Keratinocyte (primary cell): ENCODE measurements at places on chromosomes 13 and 19. TPM values are rescaled to one million over a fixed set of nuclear protein-coding genes. Genes with fewer than 3 reads are reported as not detected.

The CGB5 gene
- 0.20 to 0.24 TPM (median 0.21 TPM) in 3 replicates for polyA plus RNA-seq

The ZNF880 gene
- 18.7 to 23.9 TPM (median 19.6 TPM) in 3 replicates for polyA plus RNA-seq

The MISP3 gene
- polyA plus RNA-seq: 0.79 to 1.2 TPM (median 0.96 TPM) in 3 replicates

The ERF gene
- 75.4 to 87.4 TPM (median 83.5 TPM) in 3 replicates for polyA plus RNA-seq

The NECTIN2 gene
- polyA plus RNA-seq: 26.8 to 38.9 TPM (median 29.8 TPM) in 3 replicates

DNA sequence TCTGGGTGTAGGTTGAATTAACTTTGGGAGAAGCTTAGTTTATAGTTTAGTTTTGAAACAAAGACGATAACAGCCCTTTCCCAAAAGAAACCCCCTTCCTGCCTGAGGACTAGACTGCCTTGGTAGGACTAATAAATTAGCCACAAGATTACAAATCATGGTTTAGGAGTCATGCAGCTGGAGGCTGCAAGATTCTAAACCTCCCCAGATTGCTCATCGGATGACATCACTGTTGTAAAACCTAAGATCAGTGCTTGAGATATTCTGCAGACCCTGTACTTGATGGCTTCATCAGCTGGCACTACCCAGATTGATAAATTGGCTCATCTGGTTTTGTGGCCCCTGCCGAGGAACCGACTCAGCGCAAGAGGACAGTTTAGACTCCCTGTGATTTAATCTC lies 35.9 kb upstream of the MPHOSPH8 start:
- no peaks in the 10 kb centered on the region for H3K36me3 ChIP-seq
- no peak overlapping the region for H3K27ac ChIP-seq
- peaks cover 6% of the 10 kb centered on the region for H3K4me1 ChIP-seq
- no peak for DNase-seq

DNA sequence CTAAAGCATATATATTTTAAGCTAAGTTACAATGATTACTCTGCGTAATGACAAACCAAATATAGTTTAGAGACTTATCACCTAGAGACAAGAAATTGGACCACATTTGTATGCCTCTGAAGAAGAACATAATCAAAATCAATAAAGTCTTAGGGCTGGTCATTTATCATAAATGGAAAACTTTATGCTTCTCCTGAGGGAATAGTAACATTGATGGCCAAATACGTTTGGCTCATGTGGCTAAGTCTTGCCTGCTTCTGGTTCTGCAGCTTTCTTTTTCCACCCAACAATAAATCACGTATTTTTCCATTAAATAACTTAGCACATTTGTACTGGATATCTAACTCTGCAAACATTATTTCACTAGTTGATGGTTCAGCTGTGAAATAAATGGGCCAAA lies 458.4 kb downstream of the SLITRK1 start:
- DNase-seq: no peak
- H3K4me3 ChIP-seq: no peak overlapping the region
- no peak overlapping the region for H3K27ac ChIP-seq
- no peaks in the 10 kb centered on the region for H3K36me3 ChIP-seq
- no peaks in the 10 kb centered on the region for H3K4me1 ChIP-seq

DNA sequence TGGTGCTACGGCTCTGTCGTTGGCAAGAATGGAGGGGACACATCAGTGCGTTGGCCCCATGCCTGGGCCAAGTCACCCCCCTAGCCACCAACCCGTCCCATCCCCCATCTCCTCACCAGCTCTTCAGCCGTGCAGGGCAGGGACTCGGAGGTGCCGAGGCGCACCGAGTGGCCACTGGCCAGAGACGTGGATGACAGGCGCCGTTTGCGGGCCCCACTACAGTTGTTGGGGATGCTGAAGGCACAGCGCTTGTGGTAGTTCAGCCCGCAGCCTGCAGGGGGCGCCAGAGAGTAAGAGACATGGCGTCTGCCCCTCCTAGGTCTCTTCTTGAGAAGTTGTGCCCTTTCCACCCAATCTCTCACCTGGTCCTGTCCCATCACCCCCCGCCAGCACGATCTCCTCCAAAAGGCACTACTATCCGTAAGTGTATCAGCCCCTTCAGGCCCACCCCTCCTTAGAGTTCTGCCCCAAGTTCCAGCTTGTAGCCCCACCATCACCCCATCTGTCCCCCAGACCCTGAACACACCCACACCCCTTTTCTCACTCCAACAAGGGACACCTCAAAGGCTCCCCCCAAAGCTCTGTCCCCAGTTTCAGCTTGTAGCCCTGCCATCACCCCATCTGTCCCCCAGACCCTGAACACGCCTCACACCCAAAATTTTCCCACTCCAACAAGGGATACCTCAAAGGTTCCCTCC lies 12.4 kb downstream of the PRKD2 start:
- DNase-seq: no peak
- H3K27me3 ChIP-seq: no peaks in the 10 kb centered on the region
- H3K4me1 ChIP-seq: no peaks in the 10 kb centered on the region

GRCh38 chr13:21905486-21905885 lies 234.6 kb downstream of the FGF9 start:
- DNase-seq: no peak
- no peak overlapping the region for H3K4me3 ChIP-seq
- peaks cover 12% of the 10 kb centered on the region for H3K27me3 ChIP-seq
- H3K4me1 ChIP-seq: no peaks in the 10 kb centered on the region
- no peaks in the 10 kb centered on the region for H3K36me3 ChIP-seq

GRCh38 chr13:39777021-39777420 lies 121.6 kb downstream of the COG6 start:
- DNase-seq: no peak
- no peaks in the 10 kb centered on the region for H3K36me3 ChIP-seq
- no peak overlapping the region for H3K4me3 ChIP-seq
- H3K27me3 ChIP-seq: no peaks in the 10 kb centered on the region
- peak overlapping the region; percentile 42 for H3K27ac ChIP-seq

- no peak overlapping the region for H3K4me3 ChIP-seq
- H3K27ac ChIP-seq: no peak overlapping the region
- no peaks in the 10 kb centered on the region for H3K4me1 ChIP-seq
- no peaks in the 10 kb centered on the region for H3K27me3 ChIP-seq
- DNase-seq: no peak
Observed at GRCh38 chr19:29315556-29316190, 102.7 kb upstream of the UQCRFS1 start.

DNA sequence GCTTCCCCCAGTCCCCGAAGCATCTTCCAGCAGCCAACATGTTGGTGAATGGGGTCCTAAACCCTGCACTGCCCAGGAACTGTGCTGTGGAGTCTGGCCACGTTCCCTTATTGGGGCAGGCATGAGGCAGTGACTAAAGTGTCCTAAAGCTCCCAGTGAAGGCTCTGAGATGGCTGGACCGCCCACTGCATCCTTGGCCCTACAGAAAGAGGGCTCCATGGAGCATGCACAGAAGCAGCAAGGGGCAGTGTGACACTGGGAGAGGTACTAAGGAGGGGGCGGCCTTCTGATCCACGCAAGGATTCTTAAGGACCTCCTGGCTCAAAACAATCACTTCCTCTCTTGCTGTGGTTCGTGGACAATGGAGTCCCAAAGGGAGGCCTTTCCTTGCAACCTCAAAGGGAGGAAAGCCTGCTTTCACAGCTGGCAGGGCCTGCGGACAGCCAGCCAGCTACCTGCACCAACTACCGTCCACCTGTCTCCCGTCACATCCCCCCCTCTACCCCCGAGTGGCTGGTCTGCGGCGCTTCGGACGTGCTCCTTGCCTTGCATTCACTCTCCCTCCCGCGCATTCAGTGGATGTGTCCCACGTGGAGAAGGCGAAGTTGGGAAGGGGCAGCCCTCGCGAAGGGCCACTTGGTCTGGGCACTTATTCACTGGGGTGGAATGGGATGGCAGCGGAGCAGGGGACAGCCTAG lies 63.9 kb upstream of the STARD13 start:
- H3K4me3 ChIP-seq: peak overlapping the region; percentile 67
- H3K27ac ChIP-seq: no peak overlapping the region
- DNase-seq: no peak
- H3K27me3 ChIP-seq: no peaks in the 10 kb centered on the region
- peaks cover 4% of the 10 kb centered on the region for H3K4me1 ChIP-seq
